ENCODE measurements at places on chromosomes 6 and 20. TPM values are rescaled to one million over a fixed set of nuclear protein-coding genes. Genes with fewer than 3 reads are reported as not detected.

SCRT2 gene
- not detected for total RNA-seq

GRIK2 gene
- 8.2 TPM for total RNA-seq

VNN1 gene
- not detected for total RNA-seq

IRF4 gene
- 0.05 TPM for total RNA-seq

RSPO4 gene
- not detected for total RNA-seq

PLCB4 gene
- total RNA-seq: 13.3 TPM

BHLHE23 gene
- total RNA-seq: not detected

MOXD1 gene
- 9.1 TPM for total RNA-seq

PAQR8 gene
- total RNA-seq: 3.6 TPM

PNPLA1 gene
- total RNA-seq: not detected

SNX21 gene
- total RNA-seq: 26.5 TPM

CALHM5 gene
- 9.7 TPM for total RNA-seq

Measured in chondrocyte (in vitro differentiated cells).